ENCODE measurements at places on chromosomes 7 and 10. TPM values are rescaled to one million over a fixed set of nuclear protein-coding genes. Genes with fewer than 3 reads are reported as not detected.
A peak's percentile ranks its signal among the peaks of the same experiment; 100 is the strongest.

GRCh38 chr10:17062493-17062892, 67.1 kb downstream of the CUBN start:
- DNase-seq, result no peak

GRCh38 chr7:153567426-153567825, 484.8 kb upstream of the DPP6 start:
- DNase-seq, result no peak

GRCh38 chr7:37912756-37913155, 3.9 kb downstream of the SFRP4 start:
- DNase-seq, result no peak

- DNase-seq, result no peak
Measured at GRCh38 chr7:2151237-2151636, 81.5 kb downstream of the MAD1L1 start.

- no peak for DNase-seq
Measured at GRCh38 chr7:155532792-155533119, 13.6 kb downstream of the CNPY1 start.

DNA sequence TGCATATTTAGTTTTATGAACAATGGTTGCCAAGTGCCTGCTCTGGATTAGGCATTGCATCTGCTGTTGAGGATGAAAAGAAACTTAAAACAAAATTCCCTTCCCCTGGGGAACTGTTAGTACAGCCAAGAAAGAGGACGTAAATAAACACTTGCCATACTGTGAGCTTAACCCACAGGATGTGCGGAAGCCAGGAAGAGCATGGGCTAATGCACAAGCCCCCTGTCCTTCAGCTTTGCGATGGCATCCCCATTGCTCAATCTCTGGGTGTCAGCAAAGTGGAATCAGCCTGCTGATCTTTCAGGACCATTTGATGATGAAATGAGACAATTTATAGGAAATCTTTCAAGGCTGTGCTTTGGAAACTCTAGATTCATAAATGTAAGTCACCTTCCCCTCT, 399.9 kb upstream of the IGFBP3 start:
- DNase-seq, result no peak

GRCh38 chr7:17772581-17773288, 167.6 kb downstream of the SNX13 start:
- DNase-seq, result no peak

DNA sequence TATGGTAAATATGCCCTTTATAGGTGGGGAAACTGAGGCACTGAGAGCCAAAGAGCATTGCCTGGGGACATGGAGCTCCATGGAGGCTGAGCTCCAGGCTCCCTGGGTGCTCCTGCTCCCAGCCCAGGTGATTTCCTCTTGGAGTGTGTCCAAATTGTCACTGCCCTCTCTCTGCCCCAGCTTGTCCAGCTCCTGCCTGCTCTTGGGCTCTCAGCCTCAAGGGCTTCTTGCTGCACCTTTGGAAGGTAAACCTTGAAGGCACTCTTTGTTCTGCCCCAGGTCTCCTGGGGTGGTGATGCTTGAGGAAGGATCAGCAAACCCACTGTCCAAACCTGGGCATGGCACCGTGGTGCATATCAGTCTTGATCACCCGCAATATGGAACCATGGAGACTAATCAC, 166.1 kb downstream of the RPS24 start:
- DNase-seq, result no peak

DNA sequence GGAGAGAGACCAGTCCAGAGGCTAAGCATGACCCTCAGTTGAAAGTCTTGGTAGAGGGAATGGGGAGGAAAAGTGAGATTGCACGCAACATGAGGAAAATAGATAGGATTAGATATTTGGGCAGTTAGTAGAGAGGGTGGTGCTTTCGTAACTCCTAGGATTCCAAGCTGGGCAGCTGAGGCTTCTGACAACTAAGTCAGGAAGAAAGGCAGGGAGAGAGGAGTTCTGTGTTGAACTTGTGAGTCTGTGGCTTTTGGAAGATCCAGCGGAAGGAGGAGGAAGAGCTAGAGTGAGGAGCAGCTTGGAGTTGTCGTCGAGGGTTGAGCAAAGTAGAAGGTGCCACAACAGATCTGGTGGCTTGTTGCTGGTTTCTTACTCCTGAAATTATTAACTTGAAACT, 21.8 kb downstream of the CUL1 start:
- DNase-seq, result no peak

DNA sequence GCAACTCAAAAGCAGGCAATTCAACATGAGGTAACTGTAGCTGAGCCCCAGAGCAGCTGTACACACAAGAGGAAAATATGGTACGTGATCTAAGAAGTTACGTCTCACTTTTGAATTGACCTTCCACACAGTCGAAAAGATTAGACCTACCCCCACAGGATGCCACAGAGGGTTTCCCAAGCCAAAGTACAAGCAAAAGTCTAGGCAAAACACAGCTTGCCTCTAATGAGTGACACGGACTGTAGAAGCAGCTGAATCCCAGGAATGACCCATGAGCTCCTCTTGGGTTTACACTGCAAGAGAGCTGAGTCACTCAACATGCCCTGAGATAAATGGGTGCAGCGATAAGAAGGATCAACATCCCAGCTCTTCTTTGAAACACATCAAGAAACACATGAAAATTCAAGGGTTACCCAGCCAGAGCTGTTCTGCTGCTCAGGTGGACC, 9.8 kb downstream of the CREB3L2 start:
- no peak for DNase-seq

- no peak for DNase-seq
Measured at GRCh38 chr10:92845921-92846320, 2.4 kb upstream of the EXOC6 start.

DNA sequence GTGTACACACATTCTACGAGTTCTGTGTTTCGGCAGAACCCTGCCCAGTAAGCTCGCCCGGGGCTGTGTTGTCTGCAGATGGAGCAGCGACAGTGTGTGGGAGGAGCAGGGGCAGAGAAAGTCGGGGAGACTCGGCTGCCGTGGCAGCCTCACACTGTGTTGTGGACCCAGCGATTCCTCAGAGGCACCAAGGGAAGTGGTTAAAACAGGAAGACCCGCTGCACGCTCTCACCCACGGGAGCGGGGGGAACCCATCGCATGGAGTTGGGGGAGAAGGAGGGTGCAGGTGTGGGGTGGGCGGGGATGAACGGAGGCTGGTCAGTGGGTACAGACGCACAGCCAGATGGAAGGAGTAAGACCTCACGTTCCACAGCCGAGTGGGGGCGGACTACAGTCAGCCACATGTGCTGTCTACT, 250.2 kb downstream of the ELFN1 start:
- DNase-seq, result no peak

DNA sequence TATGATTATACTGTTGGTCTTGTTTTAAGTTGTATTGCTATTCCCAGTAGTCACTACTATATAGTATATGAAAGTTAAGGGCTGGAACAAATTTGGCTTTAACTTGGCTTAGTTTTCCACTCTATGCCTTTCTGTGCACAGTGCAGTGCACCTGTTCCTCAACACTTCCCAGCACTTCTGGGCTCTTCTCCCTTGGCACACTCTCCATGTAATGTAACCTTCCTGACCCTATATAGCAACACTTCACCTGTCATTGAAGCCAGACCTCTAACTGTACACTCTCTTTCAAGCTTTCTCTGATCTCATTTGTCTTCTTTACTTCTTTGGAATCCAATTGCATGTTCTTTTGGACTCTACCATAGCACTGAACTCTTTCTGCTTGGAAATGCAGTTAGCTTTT, 83.9 kb upstream of the SMIM30 start:
- no peak for DNase-seq

GRCh38 chr7:45267262-45267661, 109.7 kb downstream of the RAMP3 start:
- DNase-seq, result no peak

- DNase-seq, result no peak
Measured at GRCh38 chr7:44143646-44144250, 2.6 kb upstream of the MYL7 start.

- peak; percentile 24 for DNase-seq
Measured at GRCh38 chr10:52951824-52952223, 179.2 kb upstream of the MBL2 start.

- DNase-seq, result peak; percentile 2
Measured at GRCh38 chr10:27448921-27449320, 55.2 kb upstream of the RAB18 start.

DNA sequence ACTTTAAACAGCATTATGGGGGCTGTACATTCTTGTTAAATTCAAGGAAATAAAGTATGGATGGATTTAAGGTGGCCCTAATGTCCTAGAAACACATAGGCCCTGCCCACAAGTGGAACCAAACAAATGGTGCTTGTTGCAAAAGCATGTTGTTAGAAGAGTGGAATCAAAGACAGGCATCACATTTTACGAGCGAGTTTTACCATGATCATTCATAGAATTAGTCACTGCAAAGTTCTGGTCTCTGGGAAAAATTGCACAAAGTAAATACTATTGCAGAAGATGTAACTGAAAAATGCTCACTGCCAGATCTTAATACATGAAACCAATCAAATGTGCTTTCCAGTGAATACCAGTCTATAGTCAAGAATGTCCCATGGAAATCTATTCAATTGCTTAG, 677.1 kb downstream of the PARD3 start:
- no peak for DNase-seq

- DNase-seq, result no peak
Measured at GRCh38 chr10:75034131-75034512, 77.3 kb upstream of the SAMD8 start.

GRCh38 chr10:61481597-61481996, 28.4 kb upstream of the TMEM26 start:
- DNase-seq, result no peak

- DNase-seq, result no peak
Measured at GRCh38 chr10:59847326-59847725, 59.0 kb downstream of the CCDC6 start.

- no peak for DNase-seq
Measured at GRCh38 chr7:99392659-99393354, 15.6 kb downstream of the PDAP1 start.

DNA sequence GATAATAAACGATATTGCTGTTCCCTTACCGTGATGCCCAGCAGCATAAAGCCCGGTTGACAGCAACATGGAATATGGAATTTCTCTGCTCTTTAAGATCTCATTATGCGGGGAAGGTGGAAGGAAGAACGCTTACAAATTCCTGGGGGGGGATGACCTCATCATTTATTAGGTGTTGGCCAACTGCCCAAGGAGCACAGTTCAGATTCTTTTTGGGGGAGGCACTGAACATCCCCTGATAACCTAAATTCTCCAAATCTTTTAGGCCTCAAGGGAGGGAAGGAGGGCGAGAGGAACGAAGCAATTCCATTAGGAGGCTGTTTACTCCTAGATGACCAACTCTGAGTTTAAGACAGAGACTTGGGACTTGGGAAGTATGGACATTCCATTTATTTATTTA, 5.2 kb upstream of the COL26A1 start:
- no peak for DNase-seq

GRCh38 chr7:32289651-32290414, 200.3 kb downstream of the LSM5 start:
- no peak for DNase-seq

GRCh38 chr7:91039033-91039432, 225.2 kb upstream of the FZD1 start:
- DNase-seq, result no peak

GRCh38 chr7:102320601-102321350, 34.1 kb downstream of the SH2B2 start:
- DNase-seq, result no peak

DNA sequence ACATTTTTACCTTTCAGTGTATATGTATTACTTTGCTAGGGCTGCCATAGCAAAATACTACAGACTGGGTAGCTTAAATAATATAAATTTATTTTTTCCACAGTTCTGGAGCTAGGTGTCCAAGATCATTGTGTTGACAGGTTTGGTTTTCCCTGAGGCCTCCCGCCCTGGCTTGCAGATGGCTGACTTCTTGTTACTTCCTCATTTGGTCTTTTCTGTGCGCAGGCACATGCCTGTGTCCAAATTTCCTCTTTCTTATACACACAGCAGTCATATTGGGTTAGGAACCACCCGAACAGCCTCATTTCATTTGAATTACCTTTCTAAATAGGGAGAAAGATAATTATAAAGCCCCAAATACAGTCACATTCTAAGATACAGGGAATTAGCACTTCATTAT, 521.6 kb upstream of the SORCS1 start:
- DNase-seq, result no peak

DNA sequence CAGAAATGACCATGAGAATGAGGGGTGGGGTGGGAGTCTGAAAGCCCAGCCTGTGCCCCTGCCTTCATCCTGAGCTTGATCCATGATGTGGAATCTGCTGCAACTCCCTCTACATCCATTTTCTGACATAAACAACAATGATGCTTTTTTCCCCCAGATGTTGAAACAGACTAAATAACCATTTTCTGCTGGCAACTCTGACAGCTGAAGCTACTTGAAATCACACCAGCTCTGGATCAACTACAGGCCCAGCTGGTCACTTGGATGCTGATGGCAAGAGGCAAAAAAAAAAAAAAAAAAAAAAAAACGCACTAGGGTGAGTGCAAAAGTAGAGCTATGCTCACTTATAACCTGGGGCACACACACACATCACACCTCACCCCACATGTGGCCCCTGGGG, 74.2 kb downstream of the FAM107B start:
- DNase-seq, result no peak

GRCh38 chr10:88598055-88598454, 11.5 kb downstream of the LIPJ start:
- DNase-seq, result no peak

- no peak for DNase-seq
Measured at GRCh38 chr10:75226656-75227055, 9.1 kb downstream of the COMTD1 start.

Gene RPEL1
- 0.17 TPM for total RNA-seq

Gene NACAD
- not detected for total RNA-seq

Gene FUOM
- 7.2 TPM for total RNA-seq

Gene DUSP5
- total RNA-seq, result 73.6 TPM

Gene GATAD1
- total RNA-seq, result 47.7 TPM

Gene ZCCHC24
- 3.7 TPM for total RNA-seq

Gene STEAP4
- 0.10 TPM for total RNA-seq

Gene CRYGN
- total RNA-seq, result 0.07 TPM

Gene CALHM3
- not detected for total RNA-seq

Gene ENO4
- total RNA-seq, result 0.52 TPM

Gene CTBP2
- total RNA-seq, result 75.1 TPM

Gene IPMK
- 10.7 TPM for total RNA-seq

Gene SEMA3C
- total RNA-seq, result 9.2 TPM

Gene VAX1
- total RNA-seq, result 0.25 TPM
